ENCODE measurements at places on chromosomes 13 and 19.
A peak's percentile ranks its signal among the peaks of the same experiment; 100 is the strongest.

GRCh38 chr19:19547674-19548336 is 9.7 kb downstream of the CILP2 start:
- DNase-seq = no peak

DNA sequence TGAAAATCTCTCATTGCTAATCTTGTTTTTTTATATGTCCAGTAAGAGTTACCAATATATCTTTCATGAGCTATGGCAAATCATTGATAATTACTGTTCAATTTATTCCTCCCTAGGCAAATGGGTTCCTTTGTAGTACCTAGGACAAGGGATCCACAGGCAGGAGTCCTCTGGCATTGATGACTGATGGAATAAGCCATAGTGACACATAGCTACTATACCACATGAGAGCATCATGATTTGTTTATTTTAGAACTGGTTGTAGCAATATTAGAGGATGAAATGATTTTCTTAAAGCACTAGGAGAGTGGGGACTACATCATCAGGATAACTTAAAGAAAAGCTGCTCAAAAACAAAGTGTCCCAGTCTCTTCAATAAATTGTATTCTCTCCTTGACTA is 21.7 kb upstream of the MAB21L1 start:
- DNase-seq = no peak

- no peak for DNase-seq
Observed at GRCh38 chr19:30439310-30439709, 67.1 kb downstream of the ZNF536 start.

GRCh38 chr19:29806098-29806866 is 5.5 kb upstream of the CCNE1 start:
- DNase-seq = no peak

DNA sequence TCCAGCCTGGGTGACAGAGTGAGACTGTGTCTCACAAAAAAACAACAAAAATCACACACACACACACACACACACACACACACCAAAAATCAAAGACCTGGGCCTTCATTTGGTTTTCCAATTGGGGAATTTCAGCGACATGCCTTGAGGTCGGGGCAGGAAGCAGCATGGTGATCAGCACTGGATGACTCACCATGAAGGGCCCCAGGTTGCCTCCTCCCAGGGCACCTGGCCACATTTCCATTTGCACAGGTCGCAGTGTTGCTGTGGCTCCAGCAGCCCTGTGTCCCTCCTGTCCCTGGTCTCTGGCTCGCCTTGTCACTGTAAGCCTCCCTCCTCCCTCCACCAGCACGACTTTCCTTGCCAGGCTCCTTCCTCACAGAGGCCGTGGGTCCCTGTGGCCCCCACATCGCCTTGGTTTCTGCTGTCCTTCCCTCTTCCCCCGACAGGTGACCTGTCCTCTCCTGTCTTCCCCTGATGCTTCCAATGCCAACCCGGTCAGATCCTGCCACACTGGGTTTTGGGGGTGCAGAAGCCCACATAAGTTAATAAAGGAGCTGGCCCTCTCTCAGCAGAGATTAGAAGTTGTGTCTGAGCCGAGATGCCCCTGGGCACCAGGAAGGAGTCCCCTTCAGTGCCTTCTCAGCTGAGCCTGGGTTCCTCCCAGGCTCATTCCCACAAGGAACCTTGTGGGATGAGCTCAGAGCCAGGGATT is 66.7 kb downstream of the GPR12 start:
- no peak for DNase-seq

GRCh38 chr13:94312511-94313216 is 166.8 kb downstream of the DCT start:
- DNase-seq = no peak

DNA sequence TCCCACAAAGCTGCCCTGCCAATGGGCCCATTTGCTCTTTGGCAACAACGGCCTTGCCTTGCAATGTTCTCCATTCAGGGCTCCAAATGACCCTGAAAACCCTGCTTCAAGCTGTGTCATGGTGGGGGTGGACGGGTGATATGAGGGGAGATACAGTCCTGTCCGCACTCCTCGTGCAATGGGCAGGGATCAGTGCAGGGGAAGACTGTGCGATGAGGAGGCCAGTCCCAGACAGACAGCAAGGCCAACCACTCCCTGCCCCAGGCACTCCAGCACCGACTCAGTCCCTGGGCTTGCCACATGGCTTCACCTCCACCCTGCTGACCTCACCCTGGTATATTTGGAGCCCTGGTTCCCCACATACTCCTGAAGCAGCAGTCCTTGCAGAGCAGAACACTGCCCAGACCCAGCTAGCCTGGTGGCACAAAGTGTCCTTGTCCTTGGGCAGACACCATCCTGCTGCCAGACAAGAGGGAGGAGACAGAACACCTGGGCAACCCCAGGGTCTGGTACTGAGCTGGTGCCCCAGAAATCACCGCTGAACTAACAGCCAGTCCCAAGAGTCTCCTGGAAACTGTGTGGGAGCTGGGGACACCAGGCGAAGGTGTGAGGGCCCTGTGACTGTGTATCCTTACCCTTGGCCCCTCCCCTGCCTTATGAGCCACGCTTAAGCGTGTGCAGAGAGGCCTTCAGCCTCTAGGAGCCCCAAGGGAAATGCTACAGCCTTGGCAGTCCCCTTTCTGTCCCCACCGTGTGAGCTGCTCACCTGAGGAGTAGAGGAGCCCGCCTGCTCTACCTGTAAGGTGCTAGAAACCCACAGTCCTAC is 9.1 kb upstream of the SLC35E1 start:
- DNase-seq = no peak

- peak; percentile 79 for DNase-seq
Observed at GRCh38 chr19:1513499-1514294, 878 bp upstream of the ADAMTSL5 start.

- DNase-seq = no peak
Observed at GRCh38 chr13:34777914-34778303, 164.2 kb upstream of the NBEA start.

GRCh38 chr19:39246951-39247669 is 1.5 kb downstream of the IFNL4 start:
- no peak for DNase-seq

- DNase-seq = peak; percentile 66
Observed at GRCh38 chr19:18419195-18419698, at the start of gene SSBP4. Gene SSBP4 (plus strand): TSS chr19:18419398. CDS start chr19:18419649, 251 bp downstream.

DNA sequence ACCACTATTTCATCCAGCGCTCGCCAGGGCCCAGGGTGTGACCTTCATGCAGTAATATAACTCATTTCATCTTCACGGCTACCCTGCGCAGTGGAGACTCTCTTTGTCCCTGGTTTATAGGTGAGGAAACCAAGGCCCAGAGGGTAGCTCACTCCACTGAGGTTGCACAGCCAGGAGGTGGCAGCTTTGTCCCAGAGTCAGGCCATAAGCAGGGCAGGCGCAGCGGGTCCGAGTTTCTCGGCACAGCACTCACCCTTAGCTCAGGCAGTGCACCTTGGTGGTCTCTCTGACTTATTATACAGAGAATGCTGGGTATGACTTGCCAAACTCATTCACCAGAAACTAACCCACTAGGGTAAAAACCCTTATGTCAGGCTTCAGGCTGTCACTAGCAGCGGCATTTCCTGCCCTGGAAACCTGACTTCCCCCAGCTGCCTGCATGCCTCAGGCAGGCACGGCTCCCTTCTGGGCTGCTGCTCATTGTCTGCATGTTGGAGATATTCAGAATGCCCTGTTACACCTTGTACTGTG is 24.5 kb downstream of the PPP5C start:
- no peak for DNase-seq

DNA sequence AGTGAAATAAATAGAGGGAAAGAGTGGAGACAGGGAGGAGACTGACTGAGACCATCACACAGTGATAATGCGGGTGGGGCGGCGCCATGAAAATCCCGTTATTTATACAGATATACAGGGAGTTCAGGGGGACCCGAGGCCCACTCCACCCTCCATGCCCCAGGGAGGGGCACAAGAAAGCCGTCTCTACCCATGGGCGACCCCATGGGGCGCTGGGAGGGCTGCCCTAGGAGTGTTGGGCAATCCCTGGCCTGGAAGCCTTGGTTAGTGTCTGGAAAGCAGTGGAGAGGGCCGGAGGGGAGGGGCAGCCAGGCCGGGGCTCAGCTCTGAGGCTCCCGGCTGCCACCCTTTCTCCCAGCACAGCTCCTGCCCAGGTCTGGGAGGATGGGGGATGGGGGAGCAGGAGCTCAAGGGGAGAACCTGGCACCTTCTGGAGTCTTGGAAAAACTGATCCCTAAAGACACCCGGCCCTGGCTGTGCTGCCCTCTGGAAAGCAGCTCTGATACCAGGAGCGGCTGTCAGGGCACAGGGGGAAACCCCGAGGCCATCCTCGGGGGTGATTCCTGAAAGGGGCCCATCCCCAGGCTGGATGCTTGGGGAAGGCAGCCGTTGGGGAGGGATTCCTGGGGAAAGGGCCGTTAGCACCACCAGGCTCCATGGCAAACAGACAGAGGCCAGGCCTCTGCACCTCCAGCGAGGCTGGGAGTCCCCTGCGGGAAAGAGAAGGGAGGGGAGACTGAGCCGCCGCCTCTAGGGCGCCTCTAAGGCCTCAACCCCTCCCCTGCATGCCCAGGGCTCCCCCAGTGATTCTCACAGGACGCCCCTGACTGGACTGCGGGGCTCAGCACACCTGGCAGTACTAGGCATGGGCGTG is 3.0 kb upstream of the PRKD2 start:
- no peak for DNase-seq

- DNase-seq = no peak
Observed at GRCh38 chr19:57888107-57888559, 704 bp downstream of the ZNF814 start.

DNA sequence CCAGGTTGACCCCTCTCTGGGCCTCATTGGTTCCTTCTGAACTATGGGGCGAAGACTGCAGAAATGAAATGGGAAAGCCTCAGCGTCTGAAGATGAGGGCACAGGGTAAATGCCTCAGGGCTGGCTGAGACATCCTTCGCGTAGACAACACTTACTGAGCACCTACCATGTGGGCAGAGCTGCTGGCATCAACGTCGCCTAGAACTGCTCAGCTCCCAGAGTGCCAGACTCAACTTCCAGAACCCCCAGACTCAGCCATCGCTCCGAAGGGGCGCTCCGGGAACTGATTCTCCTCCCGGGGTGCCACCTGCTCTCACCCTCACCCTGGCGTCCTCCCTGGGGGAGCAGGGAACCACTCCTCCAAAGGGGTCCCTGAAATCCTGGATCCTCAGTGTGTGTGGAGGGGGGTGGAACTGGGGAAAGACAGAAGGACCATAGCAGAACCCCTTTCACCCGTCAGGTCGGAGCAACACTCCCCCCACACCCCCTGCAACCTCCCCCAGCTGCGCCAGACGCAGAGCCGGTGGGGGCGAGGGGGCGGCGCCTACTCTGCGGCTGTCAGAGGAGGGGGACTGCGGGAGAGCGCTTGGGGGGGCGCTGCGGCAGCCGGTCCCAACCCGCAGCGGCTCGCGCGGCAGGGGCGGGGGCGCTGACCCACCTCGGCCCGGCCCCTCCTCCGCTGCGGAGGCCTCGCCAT is 8.2 kb upstream of the NFIC start:
- no peak for DNase-seq

DNA sequence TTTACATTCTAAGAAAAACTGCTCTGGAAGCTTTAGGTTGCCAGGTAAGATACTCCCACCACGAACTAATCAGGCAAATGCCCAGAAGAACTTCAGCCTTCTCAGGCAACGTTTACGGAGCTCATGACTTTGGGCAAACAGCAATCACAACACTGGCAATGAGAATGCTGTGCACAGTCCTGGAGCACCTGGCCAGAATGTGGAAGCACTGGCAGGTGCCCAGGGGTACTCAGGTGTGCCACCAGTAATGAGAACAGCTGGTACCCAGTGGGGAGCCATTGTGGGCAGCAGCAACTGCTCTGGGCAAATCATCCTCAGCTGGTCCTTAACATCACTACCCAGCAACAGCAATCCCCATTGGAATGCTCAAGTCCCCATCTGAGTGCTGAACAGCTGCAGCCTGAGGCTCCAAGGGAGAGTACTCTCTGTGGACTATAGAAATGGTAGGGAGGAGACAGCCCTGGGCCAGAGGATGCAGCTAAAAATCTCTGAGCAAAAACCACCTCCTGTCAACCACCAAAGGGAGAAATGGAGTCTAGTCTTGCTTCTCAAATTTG is 210.0 kb downstream of the FOXO1 start:
- no peak for DNase-seq

GRCh38 chr13:58238972-58239773 is 607.6 kb downstream of the PCDH17 start:
- no peak for DNase-seq

- peak; percentile 67 for DNase-seq
Observed at GRCh38 chr13:99371956-99372355, 64.8 kb upstream of the GPR183 start.

- DNase-seq = no peak
Observed at GRCh38 chr13:97108530-97108900, 113.6 kb upstream of the MBNL2 start.

- DNase-seq = no peak
Observed at GRCh38 chr13:39130301-39130700, 92.0 kb downstream of the NHLRC3 start.

DNA sequence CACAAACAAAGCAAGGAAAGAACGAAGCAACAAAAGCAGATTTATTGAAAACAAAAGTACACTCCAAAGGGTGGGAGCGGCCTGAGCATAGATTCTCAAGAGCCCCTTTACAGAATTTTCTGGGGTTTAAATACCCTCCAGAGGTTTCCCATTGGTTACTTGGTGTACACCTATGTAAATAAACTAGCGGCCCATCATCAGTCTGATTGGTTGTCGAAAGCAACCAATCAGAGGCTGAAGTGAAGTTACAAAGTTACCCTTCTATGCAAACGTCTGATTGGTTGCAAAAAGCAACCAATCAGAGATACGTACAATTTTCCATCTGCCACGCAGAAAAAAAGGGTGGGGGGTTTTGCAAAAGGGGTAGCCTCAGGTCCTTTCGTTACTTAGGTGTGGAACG is 96.3 kb upstream of the UBAC2 start:
- DNase-seq = no peak

DNA sequence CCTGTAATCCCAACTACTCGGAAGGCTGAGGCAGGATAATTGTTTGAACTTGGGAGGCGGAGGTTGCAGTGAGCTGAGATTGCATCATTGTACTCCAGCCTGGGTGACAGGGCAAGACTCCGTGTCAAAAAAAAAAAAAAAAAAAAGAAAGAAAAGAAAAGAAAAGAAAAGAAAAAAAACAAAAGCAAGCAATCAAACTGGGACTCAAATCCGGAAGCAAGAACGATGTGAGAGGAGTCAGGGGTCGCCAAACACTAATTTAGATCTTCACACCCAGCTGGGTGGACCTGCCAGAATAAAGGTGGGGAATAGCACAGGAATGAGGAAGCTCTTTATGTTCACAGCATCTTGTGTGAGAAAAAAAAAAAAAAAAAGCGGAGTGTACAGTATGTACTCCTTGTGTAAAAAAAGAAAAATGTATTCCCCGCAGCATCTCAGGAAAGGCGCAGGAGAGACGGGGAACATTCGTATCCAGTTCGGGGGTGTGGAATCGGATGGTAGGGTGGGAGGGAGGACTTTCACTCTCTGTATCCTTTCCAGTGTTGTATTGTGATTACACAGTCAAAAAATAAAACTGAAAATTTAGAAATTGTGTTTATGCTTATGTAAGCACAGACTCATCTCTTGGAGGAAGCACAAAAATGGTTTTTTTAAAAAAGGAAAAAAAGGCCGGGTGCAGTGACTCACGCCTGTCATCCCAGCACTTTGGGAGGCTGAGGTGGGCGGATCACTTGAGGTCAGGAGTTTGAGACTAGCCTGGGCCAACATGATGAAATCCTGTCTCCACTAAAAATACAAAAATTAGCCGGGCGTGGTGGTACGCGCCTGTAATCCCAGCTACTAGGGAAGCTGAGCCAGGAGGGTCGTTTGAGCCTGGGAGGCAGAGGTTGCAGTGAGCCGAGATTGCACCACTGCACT is 7.6 kb downstream of the DNAJB1 start:
- no peak for DNase-seq
